ENCODE measurements at places on chromosomes 16 and 17.

DNA sequence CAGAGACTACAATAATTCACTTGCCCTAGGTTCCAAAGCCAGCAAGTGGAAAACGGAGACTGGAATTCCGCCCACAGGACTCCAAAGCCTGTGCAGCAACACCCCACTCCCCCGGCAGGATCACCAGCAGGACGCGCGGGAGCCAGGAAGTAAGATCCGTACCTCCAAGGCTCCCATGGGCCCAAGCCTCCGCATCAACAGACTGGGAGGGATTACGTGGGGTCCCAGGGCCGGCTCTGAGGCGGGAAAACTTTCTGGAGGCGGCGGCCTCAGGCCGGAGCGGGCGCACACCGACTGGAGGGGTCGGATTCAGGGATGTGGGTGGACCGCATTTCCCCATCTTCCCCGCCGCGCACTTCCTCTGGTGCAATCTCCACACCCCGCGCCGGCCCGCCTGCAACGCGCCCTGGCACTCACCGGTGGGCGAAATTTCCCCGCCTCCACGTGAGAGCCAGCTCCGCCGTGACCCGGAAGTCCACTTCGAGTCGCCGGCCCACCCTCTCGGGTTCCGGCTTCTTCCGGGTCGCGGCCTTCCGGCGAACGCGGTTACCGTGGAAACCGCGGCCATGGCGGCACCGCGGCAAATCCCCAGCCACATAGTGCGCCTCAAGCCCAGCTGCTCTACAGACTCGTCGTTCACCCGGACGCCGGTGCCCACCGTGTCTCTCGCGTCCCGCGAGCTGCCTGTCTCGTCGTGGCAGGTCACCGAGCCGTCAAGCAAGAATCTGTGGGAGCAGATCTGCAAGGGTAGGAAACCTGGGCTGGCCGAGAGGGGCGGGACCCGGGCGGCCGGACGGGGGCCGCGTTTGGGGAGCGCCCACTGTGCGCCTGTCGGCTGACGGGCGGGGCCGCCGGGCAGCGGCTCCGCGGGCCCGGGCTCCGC lies at the start of the genes IQCK and KNOP1:
IQCK (plus strand) TSS at position 531 of the 883 bp plus-strand sequence; CDS start at position 567, 36 bp downstream.
KNOP1 (minus strand) TSS at position 487 of the 883 bp plus-strand sequence. CDS start 3,192 bp downstream, outside the sequence.
- DNase-seq: peak; percentile 43

GRCh38 chr17:604765-605164 lies 109.9 kb downstream of the VPS53 start:
- DNase-seq: no peak

GRCh38 chr17:56298846-56299245 lies 145.6 kb downstream of the ANKFN1 start:
- DNase-seq: no peak

- no peak for DNase-seq
Observed at GRCh38 chr17:80682372-80682771, 137.7 kb downstream of the RPTOR start.

- DNase-seq: no peak
Observed at GRCh38 chr17:79739148-79740062, 8.7 kb downstream of the ENPP7 start.

GRCh38 chr16:89507834-89508590 lies at the start of gene SPG7:
SPG7 (plus strand) TSS chr16:89508403; CDS start chr16:89508418, 15 bp downstream.
- no peak for DNase-seq

All from NCI-H2081 treated with DMSO at 0.1 percent for 48 hours (cell line).